AG10803 (cell line): ENCODE measurements at places on chromosomes 4 and X.

DNA sequence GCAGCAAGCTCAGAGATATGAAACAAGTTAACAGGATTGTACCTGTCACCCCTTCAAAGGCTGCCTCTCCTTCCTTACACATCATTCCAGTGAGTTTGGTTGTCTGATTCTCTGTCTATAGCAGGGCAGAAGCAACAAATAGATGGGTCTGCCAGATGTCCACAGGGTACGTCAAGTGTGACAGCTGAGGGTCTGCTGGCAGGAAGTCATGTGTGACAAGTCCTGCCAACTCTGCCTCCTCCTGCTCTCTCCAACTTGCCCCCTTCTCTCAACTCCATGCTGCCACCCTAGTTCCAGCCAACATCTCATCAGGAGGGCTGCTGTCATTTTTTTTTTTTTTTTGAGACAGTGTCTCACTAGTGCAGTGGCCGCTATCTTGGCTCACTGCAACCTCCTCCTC, 109.2 kb downstream of the NSUN7 start:
- DNase-seq, result no peak

DNA sequence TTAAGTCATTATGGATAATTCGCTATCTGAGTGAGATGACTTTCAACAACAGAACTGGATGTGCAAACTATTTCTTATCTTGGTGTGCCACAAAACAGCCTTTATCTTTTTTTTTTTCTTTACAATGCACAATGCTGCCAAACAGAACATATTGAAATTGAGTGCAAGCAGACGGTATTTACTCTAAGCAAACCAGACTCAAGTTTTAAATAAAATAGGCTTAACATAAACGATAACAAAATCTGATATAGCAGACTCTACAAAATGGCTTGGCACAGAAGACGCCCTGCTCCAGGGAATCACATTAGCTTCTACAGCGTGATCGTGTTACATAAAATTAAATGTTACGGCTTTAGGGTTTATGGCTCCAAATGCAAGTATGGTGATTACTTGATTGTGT, 9.6 kb upstream of the STK32B start:
- no peak for DNase-seq

- no peak for DNase-seq
These were observed 127.9 kb downstream of the OR13H1 start for GRCh38 chrX:131671735-131672134.

DNA sequence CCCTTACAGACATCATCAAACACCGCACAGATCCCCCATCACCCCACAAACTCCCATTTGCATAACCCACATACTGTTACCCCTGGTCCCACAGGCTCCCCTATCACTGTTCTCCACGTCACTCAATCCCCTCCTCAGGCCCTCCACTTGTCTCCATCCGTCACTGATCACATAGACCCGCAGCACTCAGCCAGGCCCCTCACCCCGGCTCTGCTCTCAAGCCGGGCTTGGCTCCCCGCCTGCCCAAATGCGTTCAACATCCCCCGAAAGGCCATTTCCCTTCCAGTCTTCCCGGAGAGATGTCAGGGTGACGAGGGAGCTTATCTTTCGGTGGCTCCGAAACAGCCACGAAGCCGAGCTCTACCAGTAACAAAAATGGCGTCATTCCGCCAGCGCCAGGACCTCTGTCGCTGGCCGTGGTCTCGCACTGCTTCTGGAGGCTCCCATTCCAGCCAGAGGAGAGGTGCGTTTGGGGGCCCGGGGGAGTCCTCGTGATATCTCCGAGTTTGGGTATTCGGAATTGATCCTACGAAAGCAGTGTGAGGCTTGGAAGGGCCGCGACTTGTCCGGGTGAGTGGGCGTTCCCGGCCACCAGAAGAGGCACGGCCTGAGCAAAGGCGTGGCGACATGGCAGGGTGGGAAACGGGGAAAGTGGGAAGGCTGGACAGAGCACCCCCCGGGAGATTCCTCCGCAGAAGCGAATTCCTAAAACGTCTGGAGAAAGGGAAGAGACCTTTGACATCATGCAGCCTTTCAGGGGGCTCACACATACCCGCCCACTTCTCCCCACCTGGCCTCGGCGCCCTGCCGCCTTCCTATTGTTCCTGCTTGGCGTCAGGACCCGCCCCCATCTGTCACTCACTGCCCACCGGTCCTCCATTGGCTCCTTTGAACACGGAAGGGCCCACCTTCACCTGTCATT, at the start of gene ZNF630:
TSS of gene ZNF630 (minus strand) at position 577 of the 922 bp plus-strand sequence. CDS start 4,754 bp downstream, outside the sequence.
- DNase-seq, result peak; percentile 2

DNA sequence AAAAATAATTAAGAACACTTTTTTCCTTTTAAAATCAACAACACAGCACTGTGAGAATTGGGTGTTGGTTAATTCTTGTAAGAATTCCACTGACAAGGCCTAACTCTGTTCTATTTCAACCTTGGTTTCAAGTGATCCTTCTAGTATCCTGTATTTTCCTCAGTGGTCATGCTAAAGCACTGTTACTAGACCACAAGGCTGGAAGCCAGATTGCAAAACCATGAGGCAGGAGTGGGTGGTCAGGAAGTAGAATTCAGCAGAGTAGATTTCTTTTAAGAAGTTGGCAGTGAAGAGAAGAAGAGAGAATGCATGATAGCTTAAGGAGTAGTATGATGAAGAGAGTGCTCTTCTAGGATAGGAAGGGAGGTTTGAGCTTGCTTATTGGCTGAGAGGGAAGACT, 71.6 kb upstream of the LEF1 start:
- DNase-seq, result peak; percentile 19

GRCh38 chr4:54695337-54695736, 37.6 kb downstream of the KIT start:
- DNase-seq, result no peak

- no peak for DNase-seq
These were observed 243.7 kb downstream of the TENM3 start for GRCh38 chr4:182486881-182487280.

DNA sequence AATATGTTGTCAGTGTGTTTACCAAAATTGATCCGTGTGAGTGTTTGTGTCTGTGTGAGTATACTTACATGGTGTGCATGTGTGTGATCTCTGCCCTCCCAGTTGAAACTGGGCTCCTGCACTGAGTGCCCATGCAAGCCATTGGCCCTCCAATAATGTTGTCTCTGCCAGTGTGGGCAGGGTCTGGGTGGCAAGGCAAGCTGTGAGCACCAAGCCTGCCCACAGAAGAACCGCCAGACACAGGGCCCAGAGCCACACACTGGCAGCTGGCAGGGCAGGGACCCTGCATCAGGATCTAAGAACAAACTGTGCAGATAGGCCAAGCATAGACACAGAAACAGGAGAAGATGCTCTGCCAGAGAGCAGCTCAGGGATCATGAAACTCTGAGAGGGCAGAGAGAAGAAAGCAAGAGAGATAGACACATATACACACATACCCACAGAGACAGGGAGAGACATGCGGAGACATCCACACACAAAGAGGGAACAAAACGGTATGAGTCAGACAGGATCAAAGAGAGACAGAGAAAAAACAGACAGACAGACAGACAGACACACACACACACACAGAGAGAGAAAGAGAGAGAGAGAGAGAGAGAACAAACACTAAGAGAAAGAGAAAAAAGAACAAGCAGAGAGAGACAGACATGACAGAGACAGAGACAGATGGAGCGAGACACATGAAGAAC, 555.0 kb downstream of the MID1IP1 start:
- no peak for DNase-seq

DNA sequence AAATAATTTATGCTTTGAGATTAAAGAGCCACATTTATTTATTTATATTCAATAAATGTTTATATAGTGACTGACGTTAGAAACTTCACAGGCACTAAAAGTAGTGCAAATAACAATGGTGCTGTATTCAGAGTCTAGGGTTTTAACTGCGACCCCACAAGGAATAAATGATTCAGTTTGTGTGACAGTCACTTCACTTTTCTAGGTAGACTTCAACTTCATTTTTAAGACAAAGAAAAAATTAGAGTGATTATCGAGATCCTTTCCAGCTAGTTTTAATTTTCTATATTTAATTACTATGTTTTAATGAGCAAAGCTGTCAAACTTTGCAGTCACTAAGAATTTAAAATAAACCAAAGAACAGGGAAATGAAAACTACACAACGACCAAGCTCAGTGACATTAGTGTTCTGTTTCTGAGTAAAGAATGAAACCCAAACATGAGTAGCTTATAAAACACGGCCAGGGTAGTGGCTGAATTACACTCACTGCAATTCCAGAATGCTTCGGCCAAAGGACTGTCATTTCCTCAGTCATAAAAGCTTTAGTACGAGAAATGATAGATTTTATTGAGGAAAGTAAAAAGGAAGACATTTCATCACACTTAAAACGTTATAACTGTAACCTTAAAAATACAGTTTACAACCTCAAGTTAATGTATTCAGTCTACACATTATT, 38.6 kb downstream of the ADGRA3 start:
- no peak for DNase-seq

GRCh38 chr4:42747971-42748370, 91.1 kb upstream of the ATP8A1 start:
- DNase-seq, result no peak

GRCh38 chr4:147003956-147004809, 58.5 kb upstream of the TTC29 start:
- peak; percentile 54 for DNase-seq

DNA sequence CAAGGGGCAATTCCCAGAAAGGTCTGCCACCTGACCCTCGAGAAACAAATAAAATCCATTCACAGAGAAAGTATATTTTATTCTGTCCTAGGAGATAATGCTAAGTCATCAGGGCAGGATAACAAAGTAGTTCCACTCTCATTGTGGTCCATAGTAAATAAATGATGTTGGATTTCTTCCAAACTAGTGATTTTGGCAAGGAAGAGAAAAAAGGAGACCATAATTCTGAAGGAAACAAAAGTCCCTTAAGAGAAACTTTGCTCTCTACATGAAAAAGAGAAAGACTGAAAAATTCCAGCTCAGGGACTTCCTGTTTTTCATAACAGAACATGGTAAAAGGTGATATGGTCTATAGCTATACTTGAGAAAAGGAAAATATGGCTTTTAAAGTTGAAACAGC, 71.5 kb upstream of the DDX60 start:
- DNase-seq, result no peak

GRCh38 chr4:15469402-15470127, at the start of gene CC2D2A:
Gene CC2D2A (plus strand): TSS chr4:15469882. CDS start chr4:15475933, 6,051 bp downstream.
- peak; percentile 49 for DNase-seq

DNA sequence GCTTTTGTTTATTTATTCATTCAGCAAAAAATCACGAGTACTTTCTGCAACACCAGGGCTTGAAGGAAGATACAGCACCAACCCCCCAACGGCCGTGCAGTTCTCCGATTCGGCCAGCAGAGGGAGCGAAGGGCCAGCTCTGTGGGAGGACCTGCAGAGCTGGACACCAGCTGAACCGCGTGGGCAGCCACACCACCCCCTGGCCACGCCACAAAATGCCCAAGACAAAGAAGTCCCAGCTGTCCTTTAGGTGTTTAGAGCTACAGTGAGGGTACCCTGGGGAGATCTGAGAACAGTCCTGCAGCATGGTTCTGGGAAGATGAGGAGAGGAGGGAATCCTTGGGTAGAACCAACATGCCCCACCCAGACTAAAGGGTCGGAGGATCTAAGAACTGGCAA, 83.1 kb downstream of the RELL1 start:
- peak; percentile 65 for DNase-seq

- DNase-seq, result peak; percentile 73
These were observed 13.7 kb downstream of the BCORL1 start for GRCh38 chrX:129996120-129996519.
